Sigmoid colon (tissue), 7 donors: ENCODE measurements at places on chromosomes 7 and 10. TPM values are rescaled to one million over a fixed set of nuclear protein-coding genes. Genes with fewer than 3 reads are reported as not detected.

DNA sequence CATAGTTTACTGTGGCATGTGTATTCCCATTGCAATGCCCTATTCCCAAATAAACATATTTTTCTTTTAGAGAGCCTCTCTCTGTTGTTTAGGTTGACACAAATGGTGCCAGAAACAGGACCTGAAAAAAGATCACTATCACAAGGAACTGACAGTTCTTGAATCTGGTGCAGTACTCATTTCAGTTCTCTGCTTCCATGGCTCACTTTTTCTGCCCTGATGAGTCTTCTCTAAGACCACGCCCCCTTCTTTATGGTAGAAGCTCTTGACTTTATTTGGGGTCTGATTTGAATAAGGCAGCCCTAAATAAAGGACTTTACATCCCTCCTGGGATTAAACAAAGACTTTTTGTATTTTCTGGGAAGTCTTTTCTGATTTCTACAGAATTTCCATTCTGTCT is 3.5 kb upstream of the CCDC126 start:
- peaks cover 13% of the 10 kb centered on the region for H3K4me1 ChIP-seq
- no peaks in the 10 kb centered on the region for H3K27me3 ChIP-seq
- DNase-seq = no peak
- H3K4me3 ChIP-seq = no peak overlapping the region

The UNCX gene
- not detected for total RNA-seq

GRCh38 chr7:17040716-17041115 is 158.9 kb upstream of the AGR3 start:
- H3K36me3 ChIP-seq = no peaks in the 10 kb centered on the region
- no peaks in the 10 kb centered on the region for H3K27me3 ChIP-seq
- H3K4me1 ChIP-seq = no peaks in the 10 kb centered on the region
- no peak overlapping the region for H3K27ac ChIP-seq

The AGBL3 gene
- total RNA-seq = 1.1 TPM

DNA sequence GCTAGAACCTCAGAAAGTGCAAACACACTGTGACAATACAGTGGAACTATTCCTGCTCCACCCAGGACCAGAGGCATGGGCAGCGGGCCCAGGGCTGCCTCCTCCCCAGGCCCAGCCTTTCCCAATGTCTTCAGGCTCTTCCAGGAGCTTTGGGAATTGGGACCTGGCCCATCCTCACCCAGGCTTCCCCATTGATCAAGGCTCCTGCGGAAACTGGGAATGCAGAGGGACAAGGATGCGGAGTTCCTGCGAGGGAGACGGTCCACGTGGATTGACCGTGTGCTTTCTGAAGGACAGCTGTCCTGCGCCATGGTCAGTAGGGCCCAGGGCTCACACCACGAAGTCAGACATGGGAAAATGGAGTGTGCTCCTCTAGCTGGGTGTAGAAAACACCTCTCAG is 56.6 kb downstream of the CSGALNACT2 start:
- H3K27ac ChIP-seq = no peak overlapping the region
- H3K27me3 ChIP-seq = no peaks in the 10 kb centered on the region
- H3K4me1 ChIP-seq = peaks cover 12% of the 10 kb centered on the region
- no peak overlapping the region for H3K4me3 ChIP-seq
- no peak for DNase-seq

DNA sequence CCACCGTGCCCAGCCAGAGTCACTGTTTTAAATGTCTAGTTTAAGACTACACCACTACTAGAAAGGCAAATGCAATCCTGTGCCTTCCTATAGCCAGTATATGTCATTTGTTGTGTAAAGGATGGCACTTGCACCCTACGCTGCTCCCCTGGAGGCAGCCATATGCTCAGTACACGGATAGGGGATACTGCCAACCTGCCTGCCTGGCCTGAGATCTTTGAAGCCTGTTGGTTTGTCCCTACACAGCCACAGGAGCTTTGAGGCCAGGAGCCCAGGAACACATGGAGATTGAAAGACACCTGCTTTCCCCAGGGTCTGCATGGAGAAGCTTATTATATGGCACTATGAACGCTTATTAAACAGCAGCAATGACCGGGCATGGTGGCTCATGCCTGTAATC is 2.3 kb upstream of the SCRN1 start:
- peaks cover 27% of the 10 kb centered on the region for H3K4me1 ChIP-seq
- no peak for DNase-seq
- no peaks in the 10 kb centered on the region for H3K36me3 ChIP-seq
- H3K27ac ChIP-seq = no peak overlapping the region
- no peaks in the 10 kb centered on the region for H3K27me3 ChIP-seq

DNA sequence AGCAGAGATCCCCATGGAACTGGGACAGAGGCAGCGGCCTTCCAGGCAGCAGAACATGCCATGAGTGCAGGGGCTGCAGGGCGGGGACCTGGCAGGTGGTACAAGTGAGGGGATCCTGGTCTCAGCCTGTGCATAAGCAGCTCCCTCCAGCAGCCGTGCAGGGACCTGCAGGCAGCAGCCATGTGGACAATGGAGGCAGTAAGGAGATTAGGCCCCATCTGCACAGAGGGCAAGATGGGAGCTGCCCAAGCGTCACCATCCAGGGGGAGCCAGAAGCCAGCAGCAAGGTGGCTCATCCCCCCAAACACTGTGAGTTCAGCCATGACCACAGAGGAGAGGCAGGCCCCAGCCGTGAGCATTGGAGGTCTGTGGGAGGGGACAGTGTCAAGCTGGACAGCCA is 3.1 kb downstream of the DDC start:
- peaks cover 4% of the 10 kb centered on the region for H3K4me1 ChIP-seq
- H3K27me3 ChIP-seq = peaks cover 5% of the 10 kb centered on the region
- DNase-seq = no peak
- H3K4me3 ChIP-seq = no peak overlapping the region

The CYTH3 gene
- total RNA-seq = 30.0 TPM

DNA sequence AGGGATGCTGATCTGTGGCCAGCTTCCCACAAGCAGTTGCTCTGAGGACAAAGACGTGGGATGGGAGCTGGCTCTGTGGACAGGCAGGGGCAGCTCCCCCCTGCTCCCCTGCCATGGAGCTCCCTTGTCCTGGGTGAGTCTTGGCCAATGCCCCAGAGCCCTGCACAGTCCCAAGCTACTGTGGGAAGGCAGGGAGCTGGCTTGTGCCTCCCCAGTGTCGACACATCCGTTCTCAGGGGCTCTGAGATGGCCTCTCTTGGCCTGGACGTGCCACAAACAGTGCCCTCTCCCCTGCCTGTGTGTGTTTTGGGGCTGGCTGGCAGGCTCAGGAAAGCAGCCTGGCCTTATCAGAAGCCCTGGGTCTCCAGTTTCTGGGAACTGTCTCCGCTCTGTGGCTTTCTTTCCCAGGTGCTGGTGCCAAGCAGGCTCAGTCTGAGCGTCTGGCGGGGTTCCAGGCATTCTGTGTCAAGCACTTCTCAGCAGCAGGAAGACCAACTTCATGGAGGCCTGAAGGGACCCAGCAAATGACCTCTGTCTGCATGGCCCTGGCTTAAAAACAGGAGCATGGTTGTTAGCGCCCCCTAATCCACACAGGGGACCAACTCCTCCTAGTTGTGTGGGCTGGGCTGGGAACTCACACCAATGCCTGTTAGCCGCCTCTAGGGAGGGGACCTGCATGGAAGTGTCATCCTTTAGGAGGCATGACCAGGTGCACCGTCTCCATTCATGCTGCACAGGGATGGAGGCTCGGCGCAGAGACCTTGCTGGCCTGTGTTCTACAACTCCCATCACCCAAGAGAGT is 375.2 kb downstream of the RPS24 start:
- peak overlapping the region; percentile 75 for H3K27ac ChIP-seq
- DNase-seq = peak; percentile 92
- H3K4me3 ChIP-seq = no peak overlapping the region
- H3K36me3 ChIP-seq = no peaks in the 10 kb centered on the region
- H3K4me1 ChIP-seq = peaks cover 33% of the 10 kb centered on the region
- H3K27me3 ChIP-seq = no peaks in the 10 kb centered on the region

The CYP26C1 gene
- total RNA-seq = not detected

- H3K36me3 ChIP-seq = peaks cover 11% of the 10 kb centered on the region
- peaks cover 8% of the 10 kb centered on the region for H3K4me1 ChIP-seq
- no peak overlapping the region for H3K27ac ChIP-seq
- H3K4me3 ChIP-seq = no peak overlapping the region
- DNase-seq = no peak
Measured at GRCh38 chr10:87519582-87519981, 14.9 kb downstream of the MINPP1 start.

DNA sequence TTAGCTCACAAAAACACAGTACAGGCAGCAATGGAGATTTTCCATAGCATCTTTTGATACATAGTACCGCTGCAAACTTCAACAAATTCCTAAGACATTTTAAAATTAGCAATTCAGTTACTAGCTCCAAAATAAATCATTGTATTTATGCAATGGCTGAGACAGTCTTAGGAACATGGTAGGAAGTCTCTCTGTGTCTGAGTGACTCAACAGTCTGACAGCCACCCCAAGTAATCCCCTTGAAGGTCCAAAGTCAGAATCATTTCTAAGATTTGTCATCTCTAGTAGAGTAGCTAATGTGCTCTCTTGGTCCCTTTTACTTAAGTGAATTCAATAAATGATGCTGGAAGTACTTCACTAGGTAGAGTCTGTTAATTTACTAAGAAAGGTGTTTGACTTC is 93.8 kb upstream of the NOBOX start:
- H3K4me1 ChIP-seq = no peaks in the 10 kb centered on the region
- DNase-seq = no peak
- H3K4me3 ChIP-seq = no peak overlapping the region
- no peak overlapping the region for H3K27ac ChIP-seq
- no peaks in the 10 kb centered on the region for H3K27me3 ChIP-seq

- peaks cover 41% of the 10 kb centered on the region for H3K4me1 ChIP-seq
- H3K27ac ChIP-seq = peak overlapping the region; percentile 95
- no peaks in the 10 kb centered on the region for H3K36me3 ChIP-seq
- peak overlapping the region; percentile 65 for H3K4me3 ChIP-seq
- H3K27me3 ChIP-seq = no peaks in the 10 kb centered on the region
- peak; percentile 66 for DNase-seq
Measured at GRCh38 chr10:34816501-34817002, 1.5 kb upstream of the PARD3 start.

- H3K27me3 ChIP-seq = no peaks in the 10 kb centered on the region
- peak overlapping the region; percentile 67 for H3K27ac ChIP-seq
- DNase-seq = peak; percentile 86
- peak overlapping the region; percentile 24 for H3K4me3 ChIP-seq
Measured at GRCh38 chr7:74043523-74043951, 15.6 kb downstream of the ELN start.

The PDZD7 gene
- 2.4 TPM for total RNA-seq

- no peak overlapping the region for H3K27ac ChIP-seq
- DNase-seq = peak; percentile 32
- H3K27me3 ChIP-seq = no peaks in the 10 kb centered on the region
- no peaks in the 10 kb centered on the region for H3K36me3 ChIP-seq
- peaks cover under 1% of the 10 kb centered on the region for H3K4me1 ChIP-seq
Measured at GRCh38 chr7:129205126-129205818, 16.8 kb downstream of the SMO start.

DNA sequence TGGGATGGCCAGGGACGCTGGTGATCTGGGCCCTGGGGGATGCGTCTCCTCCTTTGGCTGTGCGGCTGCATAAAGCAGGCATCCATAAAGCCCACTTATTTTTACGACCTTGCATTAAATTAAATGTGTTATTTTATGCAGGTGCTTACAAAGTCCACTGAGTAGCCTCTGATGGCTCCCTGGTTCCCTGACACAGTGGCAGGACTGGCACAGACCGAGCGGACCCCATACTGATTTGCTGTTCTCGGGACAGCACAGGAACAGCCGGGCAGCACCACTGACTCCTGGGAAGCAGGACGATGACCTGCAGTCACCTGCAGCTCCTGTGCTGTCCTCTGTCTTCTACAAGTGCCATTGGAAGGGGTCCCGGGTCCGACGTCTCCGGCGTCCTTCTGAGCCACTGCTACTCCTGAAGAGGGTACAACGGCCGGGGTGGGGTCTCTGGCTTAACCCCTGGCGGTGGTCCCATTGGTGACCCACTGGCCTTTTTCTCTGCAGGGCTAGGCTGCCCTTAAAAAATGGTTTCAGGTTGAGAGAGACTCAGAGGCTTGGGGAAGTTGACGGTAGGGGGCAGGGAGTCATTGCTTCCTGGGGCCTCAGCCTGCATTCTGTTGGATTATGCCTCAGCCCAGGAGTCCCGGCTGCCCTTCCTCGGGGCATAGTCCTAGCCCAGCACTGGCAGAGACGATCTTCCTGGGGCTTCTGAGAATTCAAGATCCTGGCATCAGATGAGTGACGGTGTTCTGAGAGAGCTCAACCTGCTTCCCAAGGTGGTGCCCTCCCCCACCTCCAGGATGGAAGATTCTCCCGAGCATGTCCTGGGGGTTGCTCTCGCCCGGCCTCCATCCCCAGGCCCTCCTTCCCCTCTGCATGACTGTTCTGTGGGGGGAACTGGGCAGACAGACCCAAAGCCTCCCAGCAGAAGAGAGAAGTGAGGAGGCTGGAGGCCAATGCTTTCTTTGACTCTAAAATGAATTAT is 330.1 kb downstream of the ADARB2 start:
- no peak overlapping the region for H3K4me3 ChIP-seq
- no peaks in the 10 kb centered on the region for H3K27me3 ChIP-seq
- H3K27ac ChIP-seq = no peak overlapping the region
- no peak for DNase-seq
- no peaks in the 10 kb centered on the region for H3K36me3 ChIP-seq

The H2BK1 gene
- not detected for total RNA-seq

DNA sequence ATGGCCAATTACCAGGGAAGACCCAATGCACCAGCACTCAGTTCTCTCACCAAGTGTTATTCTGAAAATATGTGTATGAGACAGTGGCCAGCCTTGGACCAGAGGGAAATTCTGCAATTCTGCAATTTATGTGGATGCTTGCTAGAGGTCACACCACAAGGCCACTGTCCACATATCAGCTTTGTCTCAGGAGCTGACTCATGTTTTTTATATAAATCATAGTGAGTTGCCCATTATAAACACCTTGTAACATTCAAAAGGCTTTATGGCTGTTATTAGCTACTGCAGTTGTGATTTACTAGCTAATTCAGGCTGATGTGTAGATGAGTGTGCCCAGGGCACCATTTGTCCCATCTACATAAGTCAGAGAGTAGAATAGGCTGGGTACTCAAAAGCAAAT is 649.0 kb downstream of the LRMDA start:
- H3K27ac ChIP-seq = no peak overlapping the region
- no peaks in the 10 kb centered on the region for H3K36me3 ChIP-seq
- H3K4me1 ChIP-seq = peaks cover 6% of the 10 kb centered on the region
- DNase-seq = no peak
- no peaks in the 10 kb centered on the region for H3K27me3 ChIP-seq

The KBTBD2 gene
- total RNA-seq = 36.5 TPM

DNA sequence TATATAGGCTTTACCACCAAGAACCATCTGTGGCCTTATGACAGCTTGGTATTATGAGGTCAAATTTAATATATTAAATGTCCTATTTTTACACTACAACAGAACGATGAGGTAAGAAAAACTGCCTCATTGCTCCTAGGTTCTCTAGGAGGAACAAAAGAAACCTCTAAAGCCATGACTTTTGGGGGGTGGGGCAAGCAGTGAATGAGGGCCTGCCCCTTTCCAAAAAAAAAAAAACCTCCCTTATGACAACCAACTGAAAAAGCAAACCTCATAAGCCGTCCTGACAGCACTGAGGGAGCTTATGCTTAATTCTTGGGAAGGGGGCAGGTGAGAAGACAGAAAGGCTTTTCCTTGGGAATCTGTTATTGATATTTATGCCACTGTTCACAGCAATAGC is 116.6 kb downstream of the KMT2E start:
- H3K36me3 ChIP-seq = peaks cover 27% of the 10 kb centered on the region
- DNase-seq = no peak
- H3K27me3 ChIP-seq = no peaks in the 10 kb centered on the region

The RELN gene
- total RNA-seq = 3.5 TPM
